SK-N-SH treated with all-trans-retinoic acid at 6 μM for 48 hours (cell line): ENCODE measurements at places on chromosomes 7 and 10.

DNA sequence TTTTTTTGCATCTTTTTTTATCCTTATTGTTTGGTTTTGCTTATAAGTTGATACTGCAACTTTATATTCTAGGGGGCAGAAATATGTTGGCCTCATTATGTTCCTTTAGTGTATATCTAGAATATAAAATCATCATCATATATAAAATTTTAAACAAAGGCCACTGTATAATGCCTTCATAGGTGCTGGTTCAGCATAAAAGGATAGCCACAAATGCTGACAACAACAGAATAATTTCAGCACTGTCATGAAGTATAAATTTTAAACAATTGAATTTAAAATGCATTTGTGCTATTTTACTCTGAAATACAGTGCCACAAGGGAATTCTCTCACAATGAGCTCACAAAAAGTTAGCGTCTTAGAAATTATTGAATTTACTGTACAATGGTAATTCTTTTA lies 285.9 kb downstream of the ATRNL1 start:
- no peak for ATAC-seq

DNA sequence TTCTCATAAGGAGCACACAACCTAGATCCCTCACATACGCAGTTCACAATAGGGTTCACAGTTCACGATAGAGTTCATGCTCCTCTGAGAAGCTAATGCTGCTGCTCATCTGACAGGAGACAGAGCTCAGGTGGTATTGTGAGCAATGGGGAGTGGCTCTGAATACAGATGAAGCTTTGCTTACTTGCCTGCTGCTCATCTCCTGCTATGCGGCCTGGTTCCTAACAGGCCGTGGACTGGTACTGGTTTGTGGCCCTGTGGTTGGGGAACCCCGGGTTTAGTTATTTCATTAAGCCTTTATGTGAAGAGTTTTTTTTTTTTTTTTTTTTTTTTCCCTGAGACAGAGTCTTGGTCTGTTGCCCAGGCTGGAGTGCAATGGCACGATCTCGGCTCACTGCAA lies 19.4 kb downstream of the SLK start:
- ATAC-seq = no peak

DNA sequence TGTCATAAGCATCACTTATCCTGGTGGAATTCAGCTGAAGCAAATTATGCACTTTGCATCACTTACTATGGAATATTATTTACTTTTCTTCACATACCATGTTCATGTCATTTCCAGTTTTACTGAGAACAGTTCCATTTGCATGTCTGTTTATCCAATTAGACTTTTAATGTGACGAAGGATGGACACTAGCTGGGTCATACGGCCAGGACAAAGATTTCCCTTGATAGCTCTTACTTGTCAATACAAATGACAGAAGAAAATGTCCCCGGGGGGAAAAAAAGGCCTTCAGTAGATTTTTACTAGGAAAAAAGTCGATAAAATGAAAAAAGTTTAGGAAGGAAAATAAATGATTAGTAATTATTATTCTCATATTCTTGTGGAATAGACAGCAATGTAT lies 106.6 kb downstream of the RAPGEF5 start:
- no peak for ATAC-seq

DNA sequence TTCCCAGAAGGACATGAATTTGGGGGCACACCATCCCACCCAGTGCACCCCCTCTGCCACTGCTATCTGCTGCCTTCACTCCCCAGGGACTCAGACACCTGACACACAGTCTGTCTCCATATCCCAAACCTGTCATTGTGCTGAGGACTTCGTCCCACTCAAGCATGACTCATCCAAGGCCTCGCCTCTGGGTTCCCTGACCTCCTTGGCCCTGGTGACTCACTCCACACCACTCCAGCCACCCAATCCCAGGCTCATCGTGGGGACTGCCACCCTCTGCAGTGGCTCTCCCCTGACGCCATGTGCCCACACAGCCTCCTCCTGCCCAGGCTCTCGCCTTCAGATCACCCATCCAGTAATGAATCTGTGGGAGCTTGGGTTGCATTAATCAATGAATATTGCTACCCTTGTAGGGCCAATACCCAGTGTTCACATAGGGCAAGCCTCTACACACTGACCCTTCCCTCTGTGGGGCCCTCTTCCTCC lies 6.6 kb upstream of the INSIG1 start:
- ATAC-seq = peak; percentile 32; the same call in 2 of the 3 replicates

- no peak for ATAC-seq
Observed at GRCh38 chr10:70510904-70511303, 32.3 kb downstream of the PALD1 start.
